Activated CD8-positive, alpha-beta T cell treated with anti-CD3 and anti-CD28 coated beads for 36 hours (primary cell): ENCODE measurements at places on chromosomes 2 and 18.

DNA sequence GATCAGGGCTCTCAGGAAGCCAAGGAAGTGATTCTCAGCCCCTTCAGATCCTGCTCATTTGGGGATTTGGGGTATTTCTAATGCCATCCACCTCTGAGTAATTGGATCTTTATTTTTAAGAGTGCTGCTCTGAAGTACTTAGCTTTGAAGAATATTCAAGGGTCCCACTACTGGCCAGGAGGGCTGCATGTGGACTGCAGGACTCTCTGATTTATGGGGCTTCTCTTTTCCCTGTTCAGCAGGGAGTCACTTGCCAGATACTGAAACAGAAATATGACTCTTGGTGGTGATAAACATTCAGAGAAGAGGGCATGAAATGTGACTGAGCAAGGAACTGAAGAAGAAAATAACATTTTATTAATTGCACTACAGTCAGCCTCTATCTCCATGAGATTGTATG, 138.5 kb downstream of the MTX2 start:
- DNase-seq: no peak

DNA sequence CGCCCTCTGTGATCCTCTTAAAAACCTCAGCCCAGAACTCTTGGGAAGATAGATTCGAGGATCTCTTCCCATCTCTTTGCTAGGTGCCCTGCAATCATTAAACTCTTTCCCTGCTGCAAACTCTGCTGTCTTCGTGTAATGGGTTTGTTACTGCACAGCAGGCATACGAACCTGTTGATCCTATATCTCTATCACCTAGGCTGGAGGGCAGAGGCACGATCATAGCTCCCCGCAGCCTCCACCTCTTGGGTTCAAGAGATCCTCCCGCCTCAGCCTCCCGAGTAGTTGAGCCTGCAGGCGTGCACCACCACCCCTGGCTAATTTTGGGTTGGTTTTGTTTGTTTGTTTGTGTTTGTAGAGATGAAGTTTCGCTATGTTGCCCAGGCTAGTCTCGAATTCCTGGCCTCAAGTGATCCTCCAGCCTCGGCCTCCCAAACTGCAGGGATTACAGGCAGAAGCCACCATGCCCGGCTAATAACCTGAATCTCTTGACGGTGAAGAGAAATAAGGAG, 493 bp upstream of the BBS5 start:
- no peak for DNase-seq

DNA sequence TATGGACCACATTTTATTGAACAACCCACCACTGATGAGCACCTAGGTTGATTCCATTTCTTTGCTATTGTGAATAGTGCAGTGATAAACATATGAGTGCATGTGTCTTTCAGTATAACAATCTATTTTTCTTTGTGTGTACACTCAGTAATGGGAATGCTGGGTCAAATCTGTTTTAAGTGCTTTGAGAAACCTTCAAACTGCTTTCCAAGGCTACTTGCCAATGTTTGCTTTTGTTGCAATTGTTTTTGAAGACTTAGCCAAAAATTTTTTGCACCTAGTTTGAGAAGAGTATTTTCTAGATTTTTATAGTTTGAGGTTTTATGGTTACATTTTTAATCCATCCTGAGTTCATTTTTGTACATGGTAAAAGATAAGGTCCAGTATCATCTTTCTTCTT, 587.4 kb upstream of the SETBP1 start:
- DNase-seq: no peak

- no peak for DNase-seq
These were observed at the start of gene FLACC1 for GRCh38 chr2:201357221-201357620. Gene FLACC1 (minus strand): TSS chr2:201357345. CDS start chr2:201351404, 5,941 bp downstream.

DNA sequence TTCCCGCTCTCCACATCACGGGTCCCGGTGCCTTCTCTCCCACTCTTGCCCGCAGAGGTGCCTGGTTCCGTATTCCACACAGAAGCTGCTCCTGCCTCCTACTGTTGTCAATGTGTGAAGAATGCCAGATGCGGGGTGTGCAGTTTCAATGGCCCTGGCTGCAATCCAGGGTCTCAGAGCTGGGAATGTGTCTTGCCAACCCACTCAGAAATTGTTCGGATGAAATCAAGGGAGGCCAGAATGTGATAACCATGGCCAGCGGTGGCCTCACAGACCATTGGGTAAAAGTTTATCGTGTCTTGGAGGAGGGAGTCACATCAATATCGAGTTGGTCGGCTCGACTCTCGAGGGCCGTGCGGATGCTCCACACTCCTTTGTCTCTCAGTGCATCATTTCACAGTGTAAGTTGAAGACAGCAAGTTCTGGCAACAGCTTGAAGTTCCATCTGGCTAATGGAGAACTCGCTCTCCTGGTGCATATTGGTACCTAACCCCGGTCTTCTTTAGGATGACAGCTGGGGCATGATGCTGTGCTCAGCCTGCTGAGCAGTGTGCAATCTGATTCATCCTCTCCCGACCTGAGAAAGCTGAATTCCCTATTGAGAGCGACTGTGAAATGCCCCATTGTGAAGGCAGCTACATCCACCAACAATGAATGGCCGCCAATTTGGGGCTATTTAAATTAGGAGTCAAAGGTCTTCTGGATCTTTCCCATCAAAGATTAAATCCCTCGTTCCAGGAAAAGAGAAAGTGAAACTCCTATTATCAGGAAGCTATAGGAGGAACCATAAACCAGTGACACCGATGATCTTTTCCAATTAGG, 389.0 kb downstream of the SOX11 start:
- no peak for DNase-seq

GRCh38 chr2:239726631-239727181, 298.4 kb downstream of the NDUFA10 start:
- DNase-seq: no peak

DNA sequence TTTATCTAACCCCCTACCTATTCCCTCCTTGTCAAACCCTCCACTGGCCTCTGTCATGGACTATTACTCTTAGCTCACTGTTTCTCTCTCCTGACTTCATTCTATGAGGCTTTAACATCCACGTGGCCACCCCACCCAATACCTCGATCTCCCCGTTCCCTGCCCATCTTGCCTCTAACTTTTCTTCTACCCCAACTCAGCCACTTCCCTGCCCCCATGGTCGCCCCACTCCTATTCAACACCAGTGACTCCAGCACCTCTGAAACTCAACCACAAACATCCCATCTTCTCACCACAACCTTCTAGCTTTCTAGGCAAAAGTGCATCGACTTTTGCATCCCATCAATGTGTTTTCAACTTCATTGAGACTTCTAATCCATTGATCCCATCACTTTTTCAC, 94.2 kb upstream of the EPAS1 start:
- peak; percentile 23 for DNase-seq

GRCh38 chr2:237421542-237422116, 7.7 kb upstream of the COL6A3 start:
- DNase-seq: peak; percentile 88

DNA sequence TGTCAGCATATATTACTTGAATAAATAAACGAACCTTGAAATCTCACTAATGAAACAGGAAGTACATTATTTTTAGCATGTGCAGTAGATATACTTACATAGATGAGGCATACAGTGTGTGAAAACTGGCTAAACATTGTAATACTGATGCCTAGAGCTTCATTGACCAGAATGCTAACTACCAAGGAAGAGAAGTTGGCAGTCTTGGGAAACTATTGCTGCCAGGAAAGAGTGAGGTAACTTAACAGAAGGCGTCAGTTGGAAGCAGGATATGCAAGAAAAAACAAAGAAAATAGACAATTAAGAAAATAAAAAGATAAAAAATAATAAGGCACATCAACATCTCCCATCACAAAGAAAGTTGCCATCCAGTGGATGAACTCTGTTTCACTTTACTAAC, 963.0 kb downstream of the TDRD15 start:
- DNase-seq: no peak

DNA sequence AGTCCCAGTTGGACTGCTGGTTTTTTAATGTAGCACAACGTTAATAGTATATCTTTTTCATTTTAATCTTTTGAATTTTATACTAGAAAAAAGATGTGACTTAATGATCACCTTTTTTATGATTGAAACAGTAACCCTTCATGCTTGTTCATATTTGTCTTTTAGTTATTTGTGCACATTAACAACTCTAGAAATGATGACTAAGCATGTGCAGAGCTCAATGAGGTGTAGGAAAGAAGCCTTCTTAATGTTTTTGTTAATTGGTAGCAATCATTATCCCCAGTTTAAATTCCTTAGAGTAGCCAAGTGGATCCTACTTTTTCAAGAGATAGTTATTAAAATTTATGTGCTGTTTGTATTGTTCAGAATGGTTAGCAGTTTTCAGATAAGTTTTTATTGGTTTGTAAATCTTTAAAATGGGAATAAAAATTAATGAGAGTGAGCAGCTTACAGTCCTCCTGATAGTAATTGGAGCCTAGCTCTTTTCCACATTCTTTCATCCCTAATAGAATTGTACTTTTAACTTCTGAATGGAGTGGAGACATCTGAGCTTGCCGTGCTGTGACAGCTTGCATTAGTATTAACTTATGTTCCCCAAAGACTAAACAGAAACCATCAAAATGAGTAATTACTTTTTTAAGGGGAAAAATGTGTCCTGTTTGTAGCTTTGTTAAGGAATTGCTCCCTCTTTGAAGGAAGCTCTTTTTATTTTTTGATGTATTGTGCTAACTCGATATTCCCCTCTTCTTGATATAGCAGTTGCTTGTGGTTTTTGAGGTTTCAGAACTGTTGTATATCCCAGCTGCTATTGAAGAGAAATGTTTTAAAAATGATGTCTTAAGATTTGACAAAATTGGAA, 17.3 kb downstream of the PIK3C3 start:
- DNase-seq: no peak

- DNase-seq: no peak
These were observed 37.8 kb downstream of the ANTXR1 start for GRCh38 chr2:69050802-69051201.

DNA sequence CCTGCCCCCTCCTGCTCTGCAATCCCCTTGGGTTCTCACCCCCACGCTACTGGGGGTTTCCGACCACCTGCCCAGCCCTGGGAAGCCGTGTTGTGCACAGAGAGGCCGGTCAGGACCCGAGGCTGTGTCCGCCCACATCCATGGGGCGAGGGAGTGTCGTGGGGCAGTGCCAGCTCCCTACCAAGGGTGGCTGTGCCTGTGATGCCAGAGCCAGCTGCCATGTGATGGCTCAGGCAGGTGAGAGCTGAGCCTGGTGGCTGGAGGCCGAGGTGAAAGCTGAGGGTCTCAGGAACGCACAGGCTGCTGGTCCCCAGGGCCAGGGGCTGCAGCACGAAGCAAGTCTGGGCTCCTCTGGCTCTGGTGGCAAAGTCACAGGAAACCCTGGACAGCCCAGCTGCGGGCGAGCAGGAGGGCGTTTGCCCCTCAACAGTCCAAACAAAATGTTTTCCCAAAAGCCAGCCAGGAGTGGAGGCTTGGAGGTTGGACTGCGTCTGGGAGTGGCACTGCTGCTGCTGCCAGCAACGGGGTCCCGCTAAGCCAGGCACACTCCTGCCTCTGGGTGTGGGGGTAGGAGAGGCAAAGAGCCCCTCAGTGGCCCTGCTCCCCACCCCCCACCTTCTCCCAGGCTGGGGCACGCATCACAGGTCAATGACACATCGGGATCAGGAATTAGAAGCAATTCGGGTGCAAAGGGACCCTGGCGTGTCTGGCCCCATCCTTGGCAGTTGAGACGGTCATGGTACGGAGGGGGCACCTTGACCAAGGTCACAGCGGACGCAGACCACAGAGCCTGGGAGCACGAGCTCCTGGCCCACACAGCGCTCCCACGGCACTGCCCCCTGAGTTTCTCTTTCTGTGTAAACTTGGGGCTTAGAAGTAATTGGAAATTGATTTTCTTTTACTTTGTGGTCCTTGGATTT, 72.4 kb upstream of the GPC1 start:
- DNase-seq: no peak

GRCh38 chr18:10072671-10073175, 158.9 kb downstream of the VAPA start:
- DNase-seq: no peak

GRCh38 chr2:28158791-28159190, 233.9 kb upstream of the FOSL2 start:
- DNase-seq: no peak

- no peak for DNase-seq
These were observed 20.7 kb downstream of the STAT1 start for GRCh38 chr2:190993292-190993643.

- DNase-seq: no peak
These were observed 19.1 kb downstream of the LRP2 start for GRCh38 chr2:169343202-169343601.

GRCh38 chr2:205461169-205461568, 221.1 kb upstream of the NRP2 start:
- no peak for DNase-seq

- DNase-seq: no peak
These were observed 92.7 kb upstream of the FN1 start for GRCh38 chr2:215528555-215528954.

- no peak for DNase-seq
These were observed 69.8 kb upstream of the EPB41L5 start for GRCh38 chr2:119943058-119943457.

DNA sequence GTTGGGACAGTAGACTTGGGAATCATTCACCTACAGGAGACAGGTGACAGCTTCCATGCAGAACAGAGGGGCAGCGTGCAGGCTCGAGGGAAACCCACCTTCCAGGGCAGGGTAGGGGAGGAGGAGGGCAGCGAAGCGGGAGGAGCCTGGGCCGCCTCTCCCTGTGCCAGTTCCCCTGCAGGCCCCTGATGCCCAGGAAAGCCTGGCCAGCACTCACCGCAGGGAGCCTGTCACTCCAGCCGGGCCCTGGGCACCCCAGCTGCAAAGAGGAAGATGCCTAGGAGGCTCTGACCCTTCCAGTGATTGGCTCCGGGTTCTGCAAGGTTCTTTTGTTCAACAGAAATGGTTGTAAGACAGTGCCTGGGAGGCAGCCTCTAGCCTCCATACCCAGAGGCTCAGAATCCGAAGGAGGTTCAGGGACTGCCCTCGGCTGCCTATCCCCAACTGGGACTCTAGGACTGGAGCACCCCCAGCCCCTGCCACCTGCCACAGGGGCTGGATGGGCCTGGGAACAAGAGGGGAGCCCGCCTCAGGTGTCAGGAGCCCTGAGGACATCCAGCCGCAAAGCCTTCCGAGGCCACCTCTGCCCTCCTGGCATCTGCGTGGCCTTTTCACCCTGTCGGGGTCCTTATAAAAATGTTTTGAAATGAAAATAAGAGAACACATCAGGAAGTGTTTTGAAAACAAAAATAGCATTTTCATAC, 103.2 kb downstream of the PTGR3 start:
- no peak for DNase-seq

- DNase-seq: peak; percentile 64
These were observed 24.2 kb upstream of the CASP8 start for GRCh38 chr2:201235860-201236811.

- no peak for DNase-seq
These were observed 4.0 kb downstream of the KANSL1L start for GRCh38 chr2:210167227-210167626.
